NCI-H446 treated with DMSO at 0.1 percent for 48 hours (cell line): ENCODE measurements at places on chromosomes 4 and X.

- no peak for DNase-seq
Measured at GRCh38 chr4:33961761-33962160, 2282.6 kb downstream of the ARAP2 start.

GRCh38 chr4:25638806-25639205 is 16.8 kb upstream of the SLC34A2 start:
- DNase-seq: no peak

DNA sequence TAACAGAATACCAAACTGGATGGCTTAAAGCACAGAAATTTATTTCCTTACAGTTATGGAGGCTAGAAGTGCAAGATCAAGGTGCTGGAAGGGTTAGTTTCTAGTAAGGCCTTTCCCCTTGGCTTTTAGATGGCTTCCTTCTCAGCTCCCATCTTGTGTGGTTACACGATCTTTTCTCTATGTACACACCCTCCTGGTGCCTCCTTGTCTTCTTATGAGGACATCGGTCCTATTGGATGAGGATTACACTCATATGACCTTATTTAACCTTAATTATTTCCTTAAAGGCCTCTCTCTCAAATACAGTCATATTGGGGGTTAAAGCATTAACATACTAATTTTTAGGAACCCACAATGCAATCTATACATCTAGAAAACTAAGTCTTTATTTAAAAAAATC is 787.9 kb upstream of the GALNTL6 start:
- no peak for DNase-seq

- DNase-seq: no peak
Measured at GRCh38 chr4:18050448-18050847, 28.9 kb upstream of the LCORL start.

GRCh38 chrX:55011294-55011693 is 11.1 kb downstream of the APEX2 start:
- DNase-seq: no peak

DNA sequence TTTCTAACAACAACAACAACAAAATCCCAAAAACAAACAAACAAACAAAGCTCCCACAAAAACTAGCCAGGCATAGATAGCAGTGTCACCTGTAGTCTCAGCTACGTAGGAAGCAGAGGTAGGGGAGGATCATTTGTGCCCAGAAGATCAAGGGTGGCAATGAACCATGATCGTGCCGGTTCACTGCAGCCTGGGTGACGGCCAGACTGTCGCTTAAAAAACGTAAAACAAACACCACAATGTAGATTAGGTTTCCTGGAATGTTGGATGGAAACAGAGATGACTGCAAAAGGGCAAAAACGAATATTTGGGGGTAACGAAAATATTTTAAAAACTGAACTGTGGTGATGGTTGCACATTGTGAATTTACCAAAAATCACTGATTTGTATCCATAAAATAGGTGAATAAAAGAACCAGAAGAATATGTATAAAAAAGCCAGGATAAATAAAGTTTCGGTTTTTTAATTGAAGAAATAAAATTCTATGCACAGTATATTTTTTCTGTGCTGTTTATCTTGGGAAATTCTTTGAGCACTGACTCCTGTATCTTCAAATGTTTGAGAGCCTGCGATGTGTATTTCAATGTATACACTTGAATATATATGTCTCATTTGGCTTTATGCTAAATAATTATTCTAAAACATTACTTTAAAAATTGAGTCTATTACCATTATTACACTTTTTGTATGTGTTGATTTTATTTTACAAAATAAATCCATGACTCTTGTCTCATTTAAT is 1477.0 kb downstream of the PCDH7 start:
- DNase-seq: no peak

DNA sequence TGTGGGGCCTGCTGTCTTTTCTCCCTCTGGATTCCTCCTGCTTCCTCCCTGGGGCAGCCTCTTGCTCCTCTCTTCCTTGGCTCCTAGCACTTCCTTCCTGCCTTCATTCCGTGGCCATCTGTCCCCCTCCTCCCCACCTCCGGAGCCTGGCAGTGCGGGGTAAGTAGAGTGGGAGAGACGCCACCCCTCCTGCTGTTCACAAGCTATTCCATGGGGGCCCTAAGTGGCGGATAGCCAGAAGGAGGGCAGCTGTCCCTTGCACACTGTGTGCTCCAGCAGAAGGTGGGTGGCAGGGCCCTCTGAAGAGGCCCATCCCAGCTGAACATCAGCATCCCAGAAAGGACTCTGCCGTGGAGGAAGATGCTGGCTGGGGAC is 27.4 kb downstream of the CCNQ start:
- DNase-seq: no peak

DNA sequence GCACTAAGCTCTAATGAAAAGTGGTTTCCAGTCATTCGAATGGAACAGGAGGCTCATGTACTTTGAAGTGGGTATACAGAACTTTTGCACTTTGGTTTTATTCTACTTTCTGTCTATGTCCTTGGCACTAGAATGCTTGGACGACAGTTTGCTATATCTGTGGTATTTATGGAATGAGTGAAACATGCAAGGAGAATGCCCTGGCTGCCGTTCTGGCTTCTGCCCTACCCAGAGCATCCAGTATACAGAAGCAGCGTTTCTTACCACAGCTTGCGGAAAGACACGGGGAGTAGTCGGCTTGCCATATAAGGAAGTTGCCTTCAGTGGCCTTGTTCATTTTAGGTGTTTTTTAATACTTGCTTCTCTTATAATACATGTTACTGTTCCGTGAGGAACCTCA is 98.0 kb downstream of the TBL1X start:
- DNase-seq: no peak

DNA sequence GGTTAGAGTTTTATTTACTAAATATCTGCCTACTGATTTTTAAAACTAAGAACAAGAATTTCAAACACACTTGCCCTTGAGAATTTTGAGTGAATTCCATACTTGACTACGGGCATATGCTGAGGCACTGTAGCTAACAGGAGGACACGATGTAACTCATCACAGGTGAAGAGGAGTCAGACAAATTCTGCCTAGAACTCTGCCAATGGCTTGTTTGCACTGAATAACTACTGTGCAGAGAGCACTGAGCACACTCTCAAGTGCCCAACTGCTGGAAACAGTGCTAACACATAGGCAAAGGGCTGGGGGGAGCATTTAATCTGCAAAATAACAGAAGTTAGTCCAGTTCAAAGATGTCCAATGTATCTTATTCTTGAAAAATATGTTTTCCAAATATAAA is 104.4 kb downstream of the WDFY3 start:
- no peak for DNase-seq

DNA sequence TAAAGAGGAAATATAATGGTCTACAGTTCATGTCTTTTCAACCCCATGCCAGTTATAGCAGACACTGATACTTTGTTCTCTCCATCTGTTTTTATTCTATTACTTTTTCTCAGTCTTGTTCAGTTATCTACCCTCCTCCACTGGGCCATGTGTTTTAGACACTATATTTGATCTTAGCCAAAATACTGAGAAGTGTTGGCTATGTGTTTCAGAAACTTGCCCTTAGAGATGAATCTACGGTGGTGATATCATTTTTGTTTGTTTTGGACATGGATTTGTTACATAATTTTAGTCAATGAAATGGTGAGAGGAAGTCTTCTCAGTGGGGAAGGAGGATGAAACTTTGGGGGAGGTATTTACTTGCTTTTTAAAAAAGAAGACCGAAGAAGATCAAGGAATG is 211.5 kb upstream of the DDX53 start:
- DNase-seq: no peak

- DNase-seq: peak; percentile 44
Measured at GRCh38 chr4:98745366-98745765, 87.0 kb upstream of the TSPAN5 start.

GRCh38 chr4:6097581-6097980 is 79.3 kb upstream of the C4orf50 start:
- no peak for DNase-seq

GRCh38 chr4:33739884-33740632 is 2504.3 kb downstream of the ARAP2 start:
- no peak for DNase-seq

- no peak for DNase-seq
Measured at GRCh38 chr4:120227554-120227953, 160.9 kb upstream of the MAD2L1 start.

DNA sequence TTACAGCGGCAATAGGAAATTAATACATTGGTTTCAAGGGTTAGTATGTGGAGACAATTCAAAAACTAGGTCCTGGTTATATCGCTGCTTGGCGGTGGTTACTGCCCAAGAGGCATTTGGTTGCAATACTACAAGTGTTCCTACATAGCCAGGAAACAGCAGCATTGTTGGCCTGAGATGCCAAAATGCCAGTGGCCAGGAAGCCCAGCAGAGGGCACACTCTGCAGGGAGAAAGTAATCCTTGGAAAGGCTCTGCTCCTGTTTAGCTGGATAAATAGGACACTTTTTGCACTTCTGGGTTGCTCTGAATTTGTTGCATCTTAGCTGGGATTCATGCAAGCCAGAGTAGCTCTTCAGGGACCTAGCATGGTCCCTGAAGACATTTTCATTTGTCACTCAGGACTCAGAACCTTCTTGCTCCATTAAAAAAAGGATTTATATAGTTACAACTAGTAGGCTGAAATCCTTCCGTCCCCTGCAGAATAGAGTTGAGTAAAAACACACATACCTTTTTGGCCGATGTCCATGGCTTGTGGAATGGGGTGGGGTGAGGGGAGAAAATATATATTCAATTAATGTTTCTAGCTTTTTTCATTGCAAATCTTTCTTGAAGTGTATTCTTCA is 8.1 kb upstream of the GPR119 start:
- peak; percentile 6 for DNase-seq
